ENCODE measurements at places on chromosomes 2 and 18.

DNA sequence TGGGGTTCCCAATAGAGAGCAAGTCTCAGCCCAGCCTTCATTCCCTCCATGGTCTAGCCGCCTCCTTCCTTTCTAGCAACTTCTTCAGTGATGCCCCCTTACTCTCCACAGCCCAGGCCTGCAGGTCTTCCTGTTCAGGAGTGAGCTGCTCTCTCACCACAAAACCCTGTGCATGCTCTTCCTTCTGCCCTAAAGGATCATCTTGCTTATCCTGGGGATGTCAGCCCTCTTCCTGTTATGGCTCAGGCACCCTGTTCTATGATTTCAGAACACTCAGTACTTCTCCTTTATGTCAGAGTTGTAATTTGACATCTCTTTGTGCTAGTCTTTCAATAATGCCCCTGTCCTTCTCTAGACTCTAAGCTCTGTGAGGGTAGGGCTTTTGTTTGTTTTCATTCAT, 19.4 kb downstream of the TMEM178A start:
- DNase-seq, result no peak

DNA sequence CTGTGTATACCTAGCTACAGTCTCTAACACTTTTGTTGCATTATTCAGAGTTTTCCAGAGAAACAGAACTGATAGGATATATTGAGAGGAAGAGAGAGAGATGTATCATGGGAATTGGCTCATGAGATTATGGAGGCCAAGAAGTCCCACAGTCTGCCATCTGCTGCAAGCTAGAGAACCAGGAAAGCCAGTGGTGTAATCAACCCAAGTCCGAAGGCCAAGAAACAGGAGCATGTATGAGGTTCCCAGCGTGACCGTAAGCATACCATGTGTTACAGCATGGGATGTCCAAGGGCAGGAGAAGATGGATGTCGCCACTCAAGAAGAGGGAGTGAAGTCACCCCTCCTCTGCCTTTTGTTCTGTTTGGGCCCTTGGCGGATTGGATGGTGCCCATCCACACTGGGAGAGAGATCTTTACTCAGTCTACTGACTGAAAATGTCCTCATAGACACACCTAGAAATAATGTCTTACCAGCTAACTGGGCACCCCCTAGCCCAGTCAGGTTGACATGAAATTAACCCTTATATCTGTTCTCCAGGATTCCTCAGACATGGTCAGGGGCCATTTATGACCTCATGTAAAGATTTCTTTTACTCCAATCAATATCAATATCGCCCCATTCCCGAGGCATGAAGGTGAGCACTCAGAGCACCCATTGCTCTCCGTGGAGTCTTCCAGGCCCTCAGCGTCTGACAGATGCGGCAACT, 179.6 kb downstream of the CTIF start:
- no peak for DNase-seq

GRCh38 chr18:55494899-55495298, 93.1 kb downstream of the TCF4 start:
- no peak for DNase-seq

DNA sequence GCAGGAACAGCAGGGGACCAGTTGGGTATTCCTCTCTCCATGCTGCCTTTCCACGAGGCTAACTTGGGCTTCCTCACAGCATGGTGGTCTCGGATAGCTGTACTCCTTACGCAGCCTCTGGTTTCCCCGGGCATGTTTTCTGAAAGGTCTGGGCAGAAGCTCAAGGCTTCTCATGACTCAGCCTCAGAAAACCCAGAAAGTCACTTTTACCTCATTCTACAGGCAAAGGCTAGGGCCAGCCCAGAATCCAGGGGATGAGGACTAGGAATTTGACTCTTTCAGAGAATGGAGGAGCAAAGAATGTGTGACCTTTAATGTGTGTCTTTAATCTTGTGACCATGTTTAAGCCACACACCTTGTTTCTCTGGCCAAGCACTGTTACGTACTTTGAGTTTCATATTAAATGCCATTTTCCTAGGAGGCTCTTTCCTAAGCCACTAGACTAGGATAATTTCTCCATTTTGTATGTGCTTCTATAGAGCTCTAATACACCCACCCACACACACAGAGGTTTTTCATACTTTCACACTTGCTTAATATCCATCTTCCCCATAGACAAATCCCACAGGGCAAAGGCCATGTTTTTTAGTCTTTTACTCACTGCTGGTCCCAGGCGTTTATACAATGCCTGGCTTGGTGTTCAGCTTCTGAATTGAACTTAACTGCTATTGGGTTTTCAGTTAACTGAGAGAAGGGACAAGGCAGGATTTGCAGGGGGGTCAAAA, 77.3 kb downstream of the LONRF2 start:
- no peak for DNase-seq

DNA sequence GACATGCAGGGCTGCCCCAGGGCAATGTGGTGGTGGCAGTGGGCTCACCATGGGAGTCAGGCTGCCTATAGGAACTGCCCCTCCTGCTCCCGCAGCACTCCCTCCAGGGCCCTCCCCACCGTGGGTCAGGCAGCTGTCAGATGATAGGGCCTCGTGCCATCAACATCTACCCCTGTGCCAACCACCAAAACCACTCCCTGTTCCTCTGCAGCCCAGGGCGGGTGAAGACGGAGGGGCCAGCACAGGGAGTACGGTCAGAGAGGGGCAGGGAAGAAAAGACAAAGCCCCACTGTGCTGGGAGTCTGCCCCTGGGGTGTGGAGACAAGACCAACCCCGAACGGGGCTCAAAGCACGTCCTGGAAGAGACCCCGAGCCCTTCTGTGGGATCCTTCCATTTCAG, 97.4 kb downstream of the TNS1 start:
- DNase-seq, result no peak
